GM19239 (cell line): ENCODE measurements at places on chromosomes 4 and X.

- DNase-seq, result no peak
Observed at GRCh38 chrX:130109429-130110378, 593 bp downstream of the ELF4 start.

GRCh38 chr4:156173937-156174336 lies 220.3 kb upstream of the CTSO start:
- DNase-seq, result no peak

DNA sequence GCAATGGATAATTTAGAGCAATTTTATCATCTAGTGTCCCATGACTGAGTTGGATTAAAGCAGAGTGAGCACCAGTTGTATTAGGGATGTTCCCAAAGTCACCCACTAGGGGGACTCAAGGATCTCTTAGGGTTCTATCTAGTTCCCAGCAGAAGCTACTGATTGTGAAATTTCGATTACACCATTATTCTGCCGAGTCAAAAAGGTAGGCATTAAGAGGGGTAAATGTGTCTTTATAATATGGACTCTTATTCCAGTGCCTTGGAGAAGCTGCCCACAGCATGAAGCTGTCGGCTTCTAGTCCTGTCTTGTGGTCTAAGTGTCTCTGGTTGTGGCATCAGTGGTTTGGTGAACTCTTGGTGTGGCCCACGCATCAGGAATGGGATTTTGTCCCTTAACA lies 53.3 kb downstream of the RGS12 start:
- DNase-seq, result peak; percentile 71

- no peak for DNase-seq
Observed at GRCh38 chr4:147836807-147837206, 104.9 kb downstream of the ARHGAP10 start.
